ENCODE measurements at places on chromosomes 2 and 18.

GRCh38 chr2:152115952-152116351 lies 17.1 kb upstream of the CACNB4 start:
- no peak for DNase-seq

GRCh38 chr2:104755026-104755878 lies 98.7 kb upstream of the POU3F3 start:
- no peak for DNase-seq

DNA sequence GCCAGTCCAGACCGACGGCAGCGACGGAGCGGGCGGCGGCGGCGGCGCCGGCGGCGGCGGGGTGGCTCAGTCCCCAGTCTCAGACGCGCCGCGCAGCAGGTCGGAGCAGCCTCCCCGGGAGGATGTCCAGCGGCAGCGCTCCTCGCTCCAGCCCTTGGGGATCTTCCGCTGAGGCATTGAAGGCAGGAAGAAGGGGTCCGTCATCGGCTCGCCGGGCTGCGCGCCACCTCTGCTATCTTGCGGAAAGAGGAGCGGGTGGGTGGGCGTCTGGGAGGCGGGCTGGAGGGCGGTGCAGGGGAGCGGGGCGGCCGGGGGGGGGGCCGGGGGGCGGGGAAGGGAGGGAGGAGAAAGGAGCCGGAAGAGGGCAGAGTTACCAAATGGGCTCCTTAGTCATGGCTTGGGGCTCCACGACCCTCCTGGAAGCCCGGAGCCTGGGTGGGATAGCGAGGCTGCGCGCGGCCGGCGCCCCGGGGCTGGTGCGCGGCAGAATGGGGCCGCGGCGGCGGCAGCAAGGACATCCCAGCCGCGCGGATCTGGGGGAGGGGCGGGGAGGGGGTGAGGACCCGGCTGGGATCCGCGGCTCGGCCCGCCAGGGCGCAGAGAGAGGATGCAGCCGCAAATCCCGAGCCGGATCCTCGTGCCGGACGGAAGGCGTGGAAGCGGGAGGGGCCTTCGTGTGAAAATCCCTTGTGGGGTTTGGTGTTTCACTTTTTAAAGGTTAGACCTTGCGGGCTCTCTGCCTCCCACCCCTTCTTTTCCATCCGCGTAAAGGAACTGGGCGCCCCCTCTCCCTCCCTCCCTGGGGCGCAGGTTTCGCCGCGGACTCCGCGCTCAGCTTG lies at the start of gene NETO1:
Gene NETO1 (minus strand): TSS at position 242 of the 839 bp plus-strand sequence. CDS start 696 bp downstream, outside the sequence.
- DNase-seq, result no peak

DNA sequence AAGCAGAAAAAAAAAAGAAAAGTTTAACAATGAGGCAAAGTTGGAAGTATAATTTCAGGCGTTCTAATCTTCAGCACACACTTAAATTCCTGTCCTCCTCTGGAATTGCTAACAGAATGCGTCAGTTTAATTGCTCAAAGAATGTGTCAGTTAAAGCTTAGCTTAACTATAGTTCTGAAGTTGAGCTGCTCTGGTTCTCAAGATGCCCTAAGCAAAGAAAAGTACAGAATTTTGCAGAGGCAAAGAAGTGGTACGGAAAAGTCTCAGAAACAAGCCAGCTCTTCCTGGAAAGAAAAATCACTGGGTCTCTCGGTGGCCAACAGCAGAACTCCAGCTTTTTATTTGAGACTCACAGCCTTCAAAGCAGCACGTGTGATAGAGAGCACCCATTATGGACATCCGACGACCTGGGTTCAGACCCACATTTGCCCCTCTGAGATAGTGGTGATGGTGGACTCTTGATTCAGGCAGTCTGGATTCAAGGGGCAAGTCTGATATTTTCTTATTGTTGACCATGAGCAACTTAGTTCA lies 22.2 kb upstream of the MYO3B start:
- no peak for DNase-seq

DNA sequence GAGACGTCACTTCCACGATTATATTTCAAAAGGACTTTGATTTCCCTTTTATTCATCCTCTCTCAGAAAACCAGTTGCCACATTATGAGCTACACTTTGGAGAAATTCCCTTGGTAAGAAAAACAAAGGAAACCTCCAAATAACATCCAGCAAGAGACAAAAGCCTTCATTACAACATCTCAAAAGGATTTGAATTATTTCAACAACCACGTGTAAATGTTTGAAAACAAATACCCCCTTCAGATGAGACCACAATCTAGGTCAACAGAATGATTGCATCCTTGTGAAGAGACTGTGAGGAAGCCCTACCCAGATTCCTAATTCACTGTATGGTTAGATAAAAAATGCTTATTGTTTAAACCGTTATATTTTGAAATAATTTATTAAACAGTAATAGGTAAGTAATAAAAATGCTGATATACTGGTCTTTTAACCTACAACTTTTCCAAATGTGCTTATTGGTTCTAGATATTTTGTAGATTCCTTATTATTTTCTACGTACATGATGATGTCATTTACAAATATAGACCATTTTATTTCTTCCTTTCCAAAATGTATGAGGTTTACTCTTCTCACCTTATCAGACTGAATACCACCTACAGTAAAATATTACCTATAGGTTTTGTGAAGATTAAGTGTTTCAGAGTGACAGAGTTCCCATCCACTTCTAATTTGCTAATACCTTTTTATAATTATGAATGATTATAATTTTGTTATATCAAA lies 922.7 kb upstream of the CHAC2 start:
- no peak for DNase-seq

DNA sequence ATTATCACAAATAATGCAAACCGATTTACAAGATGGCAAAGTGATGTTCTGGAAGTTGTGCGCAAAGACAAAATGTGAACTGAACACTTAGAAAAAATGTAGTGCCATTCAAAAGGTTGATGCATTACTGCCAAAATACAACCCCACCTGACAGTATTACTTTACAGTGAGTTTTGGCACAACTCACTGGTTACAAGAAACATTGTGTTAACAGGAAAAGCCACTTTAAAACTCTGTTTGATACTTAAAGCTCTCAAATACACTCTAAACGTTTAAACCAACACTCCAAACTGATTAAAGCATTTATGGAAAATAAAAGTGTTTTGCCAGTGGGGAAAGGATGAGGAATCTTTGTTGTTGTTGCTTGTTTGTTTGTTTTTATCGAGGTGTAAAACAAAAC lies 173.4 kb upstream of the SATB2 start:
- no peak for DNase-seq

All from CD4-positive, alpha-beta memory T cell (primary cell).